Ecto neural progenitor cell (in vitro differentiated cells): ENCODE measurements at places on chromosomes 7 and 10.

GRCh38 chr10:92493362-92493761, 80.5 kb downstream of the IDE start:
- DNase-seq, result no peak

DNA sequence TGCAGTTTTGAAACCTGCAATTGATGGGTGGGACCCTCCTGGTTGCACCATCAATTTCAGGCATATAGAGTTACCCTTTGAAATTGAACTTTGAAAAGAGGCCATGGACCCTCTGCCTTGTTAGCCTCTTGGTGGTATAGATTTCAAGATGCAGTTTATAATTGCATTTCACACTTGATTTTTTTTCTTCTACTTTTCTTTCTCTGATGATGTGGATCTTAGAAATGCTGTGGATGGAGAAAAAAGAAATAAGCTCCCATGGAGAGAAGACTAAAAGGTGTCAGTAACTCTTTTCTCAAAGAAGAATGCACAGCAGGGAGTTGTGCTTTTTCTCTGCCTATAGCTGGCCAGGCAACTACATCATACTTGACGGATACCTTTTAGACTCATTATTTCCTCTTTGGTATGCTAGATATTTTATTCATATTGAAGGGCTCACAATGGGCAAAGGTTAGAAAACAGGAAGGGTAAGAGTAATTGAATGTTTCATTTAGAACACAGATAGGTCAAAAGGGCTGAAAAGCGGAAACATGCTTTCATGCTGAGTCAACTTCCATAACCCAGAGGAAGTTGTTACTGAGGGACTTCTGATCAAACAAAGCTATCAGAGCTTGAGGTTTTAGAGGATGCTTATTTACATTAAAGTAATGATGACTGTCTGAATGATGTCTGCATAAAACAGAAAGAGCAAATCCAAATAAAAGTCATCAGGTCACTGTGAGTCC, 773.2 kb upstream of the LRRN3 start:
- no peak for DNase-seq

DNA sequence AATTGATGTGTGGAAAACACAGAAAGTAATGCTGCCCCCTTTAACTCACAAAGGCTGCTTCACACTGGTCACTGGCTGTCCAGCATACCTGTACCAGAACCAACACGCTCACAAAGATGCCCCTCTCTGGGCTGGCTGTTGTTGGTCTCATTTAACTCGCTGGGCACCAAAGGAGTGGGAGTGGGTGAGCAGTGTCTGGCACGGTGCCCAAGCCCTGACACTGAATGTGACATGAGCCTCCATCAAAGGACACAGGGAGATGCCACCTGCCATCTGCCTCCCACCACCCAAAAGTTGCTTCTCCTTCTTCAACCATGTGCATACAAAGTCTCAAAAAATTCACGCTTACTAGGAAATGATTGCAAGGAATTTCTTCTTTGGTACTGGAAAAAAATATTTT, 86.8 kb downstream of the FGFR2 start:
- no peak for DNase-seq

GRCh38 chr7:94425546-94425945, 30.9 kb downstream of the COL1A2 start:
- DNase-seq, result no peak

DNA sequence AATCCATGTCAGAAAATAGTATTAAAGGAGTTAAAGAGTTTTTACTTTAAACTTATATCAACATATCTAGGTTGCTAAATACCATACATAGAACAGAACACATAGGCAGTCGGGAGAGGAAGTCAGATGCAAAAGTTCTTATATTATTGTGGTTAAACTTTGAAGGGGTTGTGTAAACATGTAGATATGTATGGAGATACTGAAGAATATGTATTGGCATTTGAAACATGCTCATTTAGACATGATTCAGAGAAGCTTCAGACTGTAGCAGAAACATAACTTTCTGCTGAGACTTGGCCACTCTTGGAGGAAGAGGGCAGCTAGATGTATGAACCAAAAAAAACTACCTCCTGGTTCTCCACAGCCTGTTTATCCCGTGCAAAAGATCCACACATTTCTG, 103.5 kb upstream of the FERD3L start:
- no peak for DNase-seq

DNA sequence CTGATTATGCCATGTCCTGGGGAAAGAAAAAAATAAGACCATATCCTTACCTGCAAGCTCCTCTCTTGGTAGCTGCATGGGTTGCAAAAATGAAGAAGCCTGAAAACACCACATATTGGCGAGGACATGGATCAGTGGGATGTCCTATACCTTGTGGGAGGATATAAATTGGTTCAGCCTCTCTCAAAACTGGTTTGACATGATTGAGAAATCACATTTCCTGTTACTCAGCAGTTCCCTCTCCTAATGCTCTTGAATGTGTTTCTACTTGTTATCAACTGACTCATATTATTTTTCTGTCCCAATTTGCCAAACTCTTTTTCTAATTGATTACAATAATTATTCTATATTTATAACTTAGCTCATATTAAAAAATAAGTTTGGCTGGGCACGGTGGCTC, 380.2 kb downstream of the EXOC4 start:
- no peak for DNase-seq

GRCh38 chr10:71079761-71080380, 132.5 kb upstream of the UNC5B start:
- peak; percentile 42 for DNase-seq

- no peak for DNase-seq
Observed at GRCh38 chr7:7175075-7175695, 7.2 kb upstream of the C1GALT1 start.

- no peak for DNase-seq
Observed at GRCh38 chr7:101861218-101861775, 43.9 kb downstream of the CUX1 start.
